Cardiac muscle cell (in vitro differentiated cells and primary cell): ENCODE measurements at places on chromosomes 12 and 14. TPM values are rescaled to one million over a fixed set of nuclear protein-coding genes. Genes with fewer than 3 reads are reported as not detected.

Gene NID2
- 275 and 538 TPM in 2 replicates for total RNA-seq

Gene DENND5B
- 85.4 and 121 TPM in 2 replicates for total RNA-seq

Gene DLK1
- 24.0 and 28.8 TPM in 2 replicates for total RNA-seq

Gene RBM23
- 97.6 and 107 TPM in 2 replicates for total RNA-seq
